ENCODE measurements at places on chromosomes 7 and 10. TPM values are rescaled to one million over a fixed set of nuclear protein-coding genes. Genes with fewer than 3 reads are reported as not detected.

Gene SFRP5
- 1.5 TPM for total RNA-seq

Gene ZNF853
- total RNA-seq: 1.9 TPM

Gene CYP3A5
- 1.9 TPM for total RNA-seq

Gene GRID2IP
- total RNA-seq: not detected

Gene GRM8
- total RNA-seq: not detected

Gene AKR1C8
- not detected for total RNA-seq

Gene HPS6
- 20.8 TPM for total RNA-seq

Gene HPSE2
- total RNA-seq: not detected

Gene LBX1
- total RNA-seq: not detected

Gene PTPRN2
- total RNA-seq: 0.77 TPM

Gene MBL2
- total RNA-seq: not detected

Gene AKR1C3
- 1,175 TPM for total RNA-seq

Gene SERPINE1
- 1,353 TPM for total RNA-seq

Gene AGFG2
- 20.1 TPM for total RNA-seq

Gene COL1A2
- total RNA-seq: not detected

Gene ACSL5
- 0.39 TPM for total RNA-seq

Gene PHKG1
- 0.52 TPM for total RNA-seq

Gene POR
- total RNA-seq: 105 TPM

Gene NAT16
- 0.29 TPM for total RNA-seq

Gene TRPV6
- total RNA-seq: not detected

Gene EXOC6
- 9.5 TPM for total RNA-seq

Gene PLEKHS1
- total RNA-seq: not detected

Gene STAG3
- 0.40 TPM for total RNA-seq

Gene PLEKHA1
- total RNA-seq: 14.0 TPM

Gene TMEM213
- not detected for total RNA-seq

Gene HSPA12A
- 11.5 TPM for total RNA-seq

Gene RSPH10B2
- total RNA-seq: not detected

Gene UTF1
- total RNA-seq: not detected

All from A549 treated with ZK216348 at 1 μM for 4 hours (cell line).